CD4-positive, alpha-beta T cell treated with Interleukin-6 for 4 hours (primary cell): ENCODE measurements at places on chromosomes 7 and 10.

DNA sequence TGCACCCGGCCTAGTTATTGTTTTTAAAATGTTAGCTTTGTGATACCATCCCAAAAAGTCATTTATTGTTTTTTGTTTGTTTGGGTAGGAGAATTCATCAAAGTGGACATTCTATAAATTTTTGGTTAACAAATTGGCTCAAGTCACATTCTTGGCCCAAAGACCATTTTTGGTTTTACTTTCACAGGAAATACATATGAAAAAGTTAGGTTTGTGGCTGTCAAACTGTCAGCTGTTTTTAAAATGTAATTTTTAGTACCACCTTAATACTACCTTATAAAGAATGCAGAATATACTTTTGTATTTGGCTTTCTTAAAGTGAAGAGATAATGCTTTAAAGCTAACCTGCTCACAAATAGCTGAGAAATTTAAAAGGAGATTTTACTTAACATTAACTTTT lies 25.1 kb downstream of the TMEM168 start:
- DNase-seq: no peak

- no peak for DNase-seq
Measured at GRCh38 chr10:770975-771374, 81.5 kb upstream of the DIP2C start.

- no peak for DNase-seq
Measured at GRCh38 chr7:112908086-112908485, 117.9 kb upstream of the TMEM168 start.

DNA sequence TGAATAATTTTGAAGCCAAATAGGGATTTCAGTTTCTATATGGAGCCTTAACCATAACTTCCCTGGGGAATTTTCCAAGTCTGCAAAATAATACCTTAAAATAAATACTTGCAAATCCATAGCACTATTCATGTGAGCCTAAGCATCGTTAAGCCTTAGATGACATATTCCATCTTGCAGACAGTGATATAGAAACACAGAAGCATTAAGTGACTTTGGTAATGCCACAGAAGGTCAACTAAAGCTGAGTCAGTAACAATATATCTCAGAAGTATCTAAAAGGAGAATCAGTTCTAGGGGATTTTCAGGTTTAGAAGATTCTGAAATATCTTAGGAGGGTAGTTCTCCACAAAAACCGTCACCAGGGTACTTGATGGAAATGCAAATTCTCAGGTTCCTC lies 163.4 kb upstream of the COL1A2 start:
- no peak for DNase-seq

DNA sequence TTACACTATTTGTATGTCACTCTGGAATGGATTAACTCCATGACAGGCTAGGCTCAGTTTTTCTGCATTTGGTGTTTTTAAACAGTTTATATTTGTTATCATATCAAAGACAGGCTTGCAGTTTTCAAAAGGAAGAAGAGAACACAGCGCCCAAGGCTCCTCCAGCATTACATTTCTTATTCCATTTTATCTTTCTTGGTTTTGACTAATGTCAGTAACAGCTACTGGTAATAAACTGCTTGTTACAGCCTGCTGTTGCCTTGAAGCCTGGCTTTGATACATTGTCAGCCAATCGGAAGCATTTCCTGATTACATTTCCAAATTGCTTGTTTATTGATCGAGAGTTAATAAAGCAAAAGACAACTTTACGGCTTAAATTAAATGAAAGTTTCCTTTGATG lies 166.0 kb upstream of the MDFIC start:
- no peak for DNase-seq

DNA sequence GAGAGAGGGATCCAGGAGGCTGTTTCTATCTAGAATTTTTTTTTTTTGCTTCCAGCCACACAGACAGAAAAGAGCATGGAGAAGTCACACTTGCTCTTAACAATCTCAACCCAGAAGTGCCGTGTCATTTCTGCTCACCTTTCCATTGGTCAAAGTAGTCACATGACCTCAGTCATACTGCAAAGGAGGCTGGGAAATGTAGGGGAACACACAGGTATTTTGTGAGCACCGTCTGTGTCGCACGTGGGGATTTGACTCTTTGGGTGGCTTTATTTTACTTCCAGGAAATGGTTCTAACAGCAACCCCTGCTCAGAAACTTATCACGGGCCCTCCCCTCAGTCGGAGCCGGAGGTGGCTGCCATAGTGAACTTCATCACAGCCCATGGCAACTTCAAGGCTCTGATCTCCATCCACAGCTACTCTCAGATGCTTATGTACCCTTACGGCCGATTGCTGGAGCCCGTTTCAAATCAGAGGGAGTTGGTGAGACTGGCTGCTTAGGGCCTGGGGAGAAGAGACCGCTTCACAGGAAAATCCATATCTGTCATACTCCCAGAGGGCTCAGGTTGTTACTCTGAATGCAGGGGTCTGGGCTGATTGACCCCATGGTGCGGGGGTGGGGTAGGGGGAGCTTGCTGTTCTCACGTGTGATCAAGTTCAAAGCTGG lies 13.1 kb upstream of the CPA1 start:
- DNase-seq: peak; percentile 20

DNA sequence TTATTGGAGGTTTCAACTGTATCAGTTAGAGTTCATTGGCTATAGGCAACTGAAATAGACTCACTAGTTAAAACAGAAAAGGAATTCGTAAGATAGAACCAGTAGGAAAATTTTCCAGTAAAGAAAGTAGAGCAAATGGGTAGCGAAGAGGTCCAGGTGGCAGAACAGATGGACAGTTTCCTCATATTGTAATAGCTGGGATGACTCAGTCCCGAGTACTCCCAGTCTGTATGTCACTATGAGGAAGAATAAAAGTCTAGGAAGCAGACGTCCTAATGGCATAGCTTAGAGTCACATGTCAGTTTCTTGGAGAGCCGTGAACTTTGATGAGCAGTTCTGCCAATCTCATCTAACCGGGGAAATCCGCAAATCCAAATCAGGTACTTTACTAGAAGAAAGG lies 95.3 kb downstream of the RNF32 start:
- no peak for DNase-seq

GRCh38 chr7:102836191-102836919 lies 76.4 kb upstream of the LRRC17 start:
- no peak for DNase-seq

- DNase-seq: no peak
Measured at GRCh38 chr7:108667216-108667615, 97.5 kb downstream of the DNAJB9 start.

DNA sequence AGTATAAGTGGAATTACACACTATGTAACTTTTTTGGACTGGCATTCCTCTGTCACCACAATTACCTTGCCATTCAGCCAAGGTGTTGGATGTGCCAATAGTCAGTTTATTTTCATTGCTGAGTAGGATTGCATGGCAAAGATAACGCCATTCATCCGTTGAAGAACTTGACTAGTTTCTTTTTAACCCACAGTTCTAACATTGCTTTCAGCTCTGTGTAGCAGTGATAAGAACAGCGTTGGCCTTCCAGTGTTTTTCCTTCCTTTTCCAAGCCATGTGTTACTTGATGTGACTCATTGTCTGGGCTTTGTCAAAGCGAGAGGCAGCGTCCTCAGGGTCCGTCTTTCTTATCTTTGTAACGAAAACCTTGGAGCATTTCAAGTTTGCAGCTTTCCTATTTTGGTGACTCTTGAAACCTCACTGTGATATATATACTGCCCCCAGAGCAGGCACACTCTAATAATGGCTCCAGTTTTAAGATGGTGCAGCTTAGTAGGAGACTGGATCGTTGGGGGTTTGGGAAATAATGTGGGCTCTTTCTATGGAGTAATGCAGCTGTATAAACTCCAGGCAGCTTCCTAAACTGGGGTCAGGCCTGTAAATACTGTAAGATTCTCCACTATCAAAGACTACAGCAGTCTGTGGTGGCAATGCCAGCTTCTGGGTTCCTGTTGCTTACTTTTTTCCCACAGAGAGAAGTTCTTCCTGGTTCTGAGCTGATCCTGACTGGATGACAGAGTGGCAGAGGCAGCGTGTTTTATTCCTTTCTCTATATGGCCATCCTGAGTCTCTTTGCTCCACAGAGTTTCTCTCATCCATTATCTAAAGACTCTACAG lies 41.7 kb downstream of the AKR1E2 start:
- no peak for DNase-seq

DNA sequence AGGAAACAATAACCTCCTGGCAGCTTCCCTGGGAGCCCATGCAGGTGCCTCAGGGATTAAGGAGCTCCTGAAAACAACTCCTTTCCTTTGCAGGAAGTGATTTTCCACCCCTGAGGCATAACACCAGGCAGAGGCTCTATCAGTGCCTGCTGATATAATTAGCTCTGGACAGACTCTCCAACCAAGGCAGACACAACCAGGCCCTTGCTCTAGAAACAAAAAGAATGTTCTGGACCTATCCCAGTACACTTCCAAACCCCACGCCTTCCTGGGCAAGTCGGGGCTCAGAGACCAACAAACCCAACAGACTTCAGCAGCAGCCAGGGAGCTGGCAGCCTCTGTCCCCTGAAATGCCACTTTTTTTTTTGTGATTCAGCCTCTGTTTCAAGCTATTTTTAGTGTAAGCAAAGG lies 247.1 kb downstream of the KCNMA1 start:
- DNase-seq: no peak

GRCh38 chr7:2800220-2800930 lies 43.7 kb downstream of the GNA12 start:
- no peak for DNase-seq

- no peak for DNase-seq
Measured at GRCh38 chr7:21758286-21758685, 187.4 kb downstream of the CDCA7L start.

- no peak for DNase-seq
Measured at GRCh38 chr7:46830-47140, 145.6 kb upstream of the FAM20C start.

DNA sequence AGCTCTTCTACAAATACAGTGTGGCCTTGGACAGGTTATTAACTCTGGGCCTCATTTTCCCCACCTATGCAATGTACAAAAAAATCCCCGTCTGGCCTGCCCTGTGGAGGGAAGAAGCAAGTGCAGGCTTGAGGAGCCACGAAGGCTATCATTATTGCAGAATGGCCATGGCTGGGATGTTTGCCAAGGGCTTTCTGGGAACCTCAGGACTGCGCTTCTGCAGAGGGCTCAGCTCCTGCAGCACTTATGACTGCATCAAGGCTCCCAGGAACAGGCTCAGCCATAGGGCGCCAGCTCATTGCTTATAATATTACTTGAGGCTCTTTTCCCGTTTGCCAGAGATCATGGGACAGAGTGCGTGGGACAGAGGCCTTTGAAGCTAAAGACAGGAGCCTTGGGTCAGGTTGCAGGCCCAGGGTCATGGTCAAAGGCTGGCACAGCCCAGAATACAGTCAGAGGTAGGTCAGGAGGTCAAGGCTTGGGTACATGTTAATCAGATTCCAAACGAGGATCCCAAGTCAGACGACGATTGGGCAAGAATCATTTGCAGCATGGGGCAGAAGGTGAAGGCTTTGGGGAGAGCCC lies 20.6 kb upstream of the C10orf105 start:
- DNase-seq: no peak

- no peak for DNase-seq
Measured at GRCh38 chr10:116671274-116671926, 50.6 kb downstream of the PNLIPRP2 start.

GRCh38 chr7:98079891-98080648 lies 26.6 kb upstream of the LMTK2 start:
- DNase-seq: no peak

GRCh38 chr10:61842755-61843497 lies 58.6 kb upstream of the ARID5B start:
- DNase-seq: no peak

- DNase-seq: no peak
Measured at GRCh38 chr10:127992376-127992775, 85.5 kb downstream of the PTPRE start.

GRCh38 chr10:96606216-96606615 lies 19.4 kb upstream of the TM9SF3 start:
- no peak for DNase-seq

DNA sequence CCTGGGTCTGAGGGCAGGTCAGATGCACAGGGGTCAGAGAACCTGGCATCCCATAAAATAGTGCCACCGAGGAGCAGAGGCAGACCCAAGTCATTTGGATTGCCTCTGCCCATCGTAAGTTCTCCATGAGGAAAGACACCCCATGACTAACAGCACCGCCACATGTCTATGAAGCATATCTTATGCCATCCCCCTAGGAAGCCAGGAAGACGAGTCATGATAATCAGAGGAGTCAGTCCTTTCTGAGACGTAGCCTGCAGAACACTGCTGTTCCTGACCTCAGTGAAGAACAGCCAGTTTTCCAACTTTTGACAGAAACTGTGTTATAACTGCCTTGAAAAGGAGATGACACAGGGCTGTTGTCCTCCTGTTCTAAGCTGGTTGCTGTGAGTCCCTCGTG lies 51.2 kb downstream of the INSYN2A start:
- no peak for DNase-seq

DNA sequence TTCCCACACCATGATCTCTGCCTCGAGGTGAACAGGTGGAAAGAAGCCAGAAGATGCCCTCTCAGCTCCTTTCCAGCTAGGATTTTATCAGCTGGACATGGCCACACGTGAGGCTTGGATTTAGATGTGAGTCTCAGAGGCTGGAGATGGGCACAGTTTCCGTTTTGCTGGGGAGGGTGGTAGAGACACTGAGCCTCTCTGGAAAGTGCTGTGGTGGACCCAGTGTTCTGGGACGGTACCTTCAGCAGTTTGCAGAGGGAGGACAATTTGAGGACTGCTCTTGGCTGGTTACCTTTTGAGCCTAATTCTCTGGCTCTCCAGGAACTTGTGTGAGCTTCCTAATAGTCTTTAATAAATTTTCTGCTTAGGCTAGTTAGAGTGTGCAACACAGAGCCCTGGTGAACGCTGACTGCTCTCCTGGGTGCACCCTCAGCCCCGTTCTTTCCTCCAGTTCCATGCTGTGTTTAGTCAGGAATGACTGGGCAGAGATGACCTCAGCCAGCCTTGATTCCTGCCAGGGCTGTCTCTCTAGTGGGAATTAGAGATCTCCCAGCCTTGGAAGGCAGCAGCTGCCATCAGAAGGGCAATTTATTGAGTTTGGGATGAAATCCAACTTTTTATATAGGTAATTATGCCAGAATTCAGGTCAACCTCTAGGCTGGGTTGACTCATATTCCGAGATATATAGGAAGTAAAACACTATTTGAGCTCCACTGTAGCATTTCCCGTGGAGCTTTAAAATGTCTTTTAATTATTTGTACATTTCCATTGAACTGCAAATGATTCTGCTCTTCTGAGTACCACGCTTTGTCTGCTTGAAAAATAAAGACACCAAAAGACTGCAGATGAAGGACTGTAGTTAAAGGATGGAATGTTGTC lies 103.9 kb downstream of the GATA3 start:
- no peak for DNase-seq

- DNase-seq: no peak
Measured at GRCh38 chr10:16968416-16969041, 151.3 kb upstream of the RSU1 start.

DNA sequence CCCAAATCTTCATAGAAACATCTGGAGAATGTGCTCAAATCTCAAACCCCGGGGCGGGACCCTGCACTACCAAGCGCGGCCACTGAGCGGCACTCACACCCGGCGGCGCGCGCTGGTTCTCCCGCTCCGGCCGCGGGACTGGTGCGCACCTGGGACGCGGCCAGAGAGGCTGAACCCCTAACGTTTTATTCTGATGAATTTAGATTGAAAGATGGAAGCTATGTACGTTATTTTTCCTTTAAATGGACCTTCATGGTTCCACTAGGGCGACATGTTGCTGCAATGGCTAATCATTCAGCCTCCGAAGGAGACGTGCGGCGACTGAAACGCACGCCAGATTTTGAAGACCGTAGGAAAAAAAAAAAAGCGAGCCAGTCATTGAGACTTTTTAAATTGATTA lies 107.0 kb upstream of the INSIG1 start:
- DNase-seq: peak; percentile 70
